ENCODE measurements at places on chromosomes 16 and 17.

DNA sequence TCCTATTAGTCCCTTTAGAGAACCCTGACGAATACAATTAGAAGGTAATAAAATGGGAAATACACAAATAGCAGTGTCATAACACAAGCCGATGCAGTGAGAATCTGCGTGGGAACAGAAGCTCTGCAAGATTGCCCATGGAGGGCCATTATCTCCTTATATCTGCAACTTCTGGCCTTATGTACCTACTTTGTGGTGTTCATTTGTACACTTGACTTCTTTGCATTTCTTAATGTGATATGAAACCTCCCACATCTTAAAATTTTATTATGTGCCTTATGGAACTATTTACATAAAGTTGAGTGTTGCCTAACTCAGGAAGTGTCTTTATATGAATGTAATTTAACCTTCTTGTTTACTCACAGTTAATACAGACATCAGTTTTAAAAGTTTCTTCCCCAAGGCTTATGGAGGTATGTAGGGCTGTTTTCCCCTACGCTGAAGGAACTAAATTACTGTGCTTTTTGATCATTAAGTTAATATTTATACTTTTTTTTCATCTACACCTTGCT, 10.1 kb upstream of the TANC2 start:
- no peak for DNase-seq

DNA sequence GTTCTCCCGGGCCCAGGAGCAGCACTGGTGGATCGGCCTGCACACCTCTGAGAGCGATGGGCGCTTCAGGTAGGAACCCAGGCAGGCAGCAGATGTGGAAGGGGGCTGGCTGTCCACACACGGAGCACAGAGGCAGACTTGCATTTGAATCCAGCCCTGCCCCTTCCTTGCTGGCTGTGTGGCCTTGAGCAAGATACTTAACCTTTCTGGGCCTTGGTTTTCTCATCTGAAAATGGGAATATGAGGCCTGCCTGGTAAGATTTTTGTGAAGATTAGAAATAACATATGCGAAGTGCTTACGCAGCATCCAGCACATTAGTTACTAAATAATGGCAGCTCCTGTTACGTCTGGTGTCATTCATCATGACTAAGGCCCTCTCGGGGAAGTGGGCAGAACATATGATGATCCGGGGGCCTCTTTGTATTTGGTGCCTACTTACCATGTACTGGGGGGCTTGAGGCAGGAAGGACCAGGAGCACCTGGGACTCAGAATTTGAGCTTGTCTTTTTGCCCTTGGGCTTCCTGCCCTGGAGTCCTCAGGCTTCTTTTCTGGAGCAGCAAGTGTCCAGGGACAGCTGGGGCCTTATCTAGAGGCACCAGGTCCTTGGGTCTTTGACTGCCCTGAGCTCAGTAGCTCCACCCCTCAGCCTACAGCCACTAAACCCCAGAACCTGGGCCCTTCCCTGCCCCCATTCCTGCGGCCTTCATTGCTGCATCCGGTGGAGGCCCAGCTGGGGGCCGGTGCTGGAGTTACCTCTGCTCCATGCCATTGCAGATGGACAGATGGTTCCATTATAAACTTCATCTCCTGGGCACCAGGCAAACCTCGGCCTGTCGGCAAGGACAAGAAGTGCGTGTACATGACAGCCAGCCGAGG, 53.8 kb downstream of the MRC2 start:
- DNase-seq = no peak

GRCh38 chr17:80513892-80514291, 30.7 kb upstream of the RPTOR start:
- DNase-seq = no peak

- DNase-seq = no peak
Observed at GRCh38 chr16:74811911-74812310, 37.3 kb upstream of the FA2H start.

DNA sequence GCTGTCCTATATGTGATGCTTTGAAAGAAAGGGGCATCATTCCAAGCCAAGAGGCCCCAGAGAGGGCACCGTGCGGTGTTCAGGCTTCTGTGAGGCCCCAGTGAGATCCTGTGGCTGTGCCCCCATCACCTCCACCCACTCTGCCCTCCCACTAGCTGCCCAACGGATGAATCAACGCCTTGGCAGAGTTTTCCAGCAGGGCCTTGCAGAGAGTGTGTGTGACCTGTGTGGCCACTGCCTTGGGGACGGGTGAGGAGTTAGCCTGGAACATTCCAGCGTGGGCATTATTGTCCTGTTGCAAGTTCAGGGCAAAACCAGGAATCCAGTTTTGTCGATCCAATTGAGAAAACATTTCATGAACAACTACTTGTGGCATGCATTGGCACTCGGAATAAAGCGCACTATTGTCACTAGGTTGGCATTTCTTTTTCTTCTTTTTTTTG, 53.7 kb downstream of the SF3B3 start:
- no peak for DNase-seq

- DNase-seq = peak; percentile 34
Observed at GRCh38 chr17:66426397-66427033, 124.1 kb downstream of the PRKCA start.

- DNase-seq = no peak
Observed at GRCh38 chr17:50149091-50149416, 1.4 kb downstream of the PPP1R9B start.

DNA sequence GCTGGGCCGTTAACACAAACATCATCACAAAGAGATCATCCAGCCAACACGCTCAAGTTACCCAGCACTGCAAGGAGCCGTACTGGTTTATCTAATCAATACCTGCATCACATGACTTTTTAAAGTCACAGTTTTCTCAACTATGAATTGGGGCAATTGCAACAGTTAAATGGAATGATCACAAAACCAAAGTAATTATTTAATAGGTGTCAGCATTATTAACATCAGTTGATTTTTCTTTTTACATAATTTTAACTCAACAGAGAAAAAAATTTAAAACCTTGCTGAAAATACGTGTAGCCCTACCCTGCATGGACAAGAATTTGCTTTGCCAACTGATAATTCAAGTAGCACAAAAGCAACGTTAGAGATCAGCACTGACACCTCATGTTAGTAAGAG, 95.7 kb upstream of the SOX9 start:
- no peak for DNase-seq

- no peak for DNase-seq
Observed at GRCh38 chr16:49658531-49658930, 197.4 kb downstream of the ZNF423 start.

- DNase-seq = peak; percentile 48
Observed at GRCh38 chr17:32936894-32937500, 9.0 kb downstream of the TMEM98 start.

- DNase-seq = no peak
Observed at GRCh38 chr17:79162012-79162963, 87.7 kb downstream of the ENGASE start.

GRCh38 chr16:87484487-87485331, 8.1 kb downstream of the ZCCHC14 start:
- no peak for DNase-seq

- DNase-seq = no peak
Observed at GRCh38 chr17:57521606-57522005, 223.5 kb downstream of the CCDC182 start.

- DNase-seq = no peak
Observed at GRCh38 chr17:7147772-7148171, 31.4 kb downstream of the ASGR1 start.

DNA sequence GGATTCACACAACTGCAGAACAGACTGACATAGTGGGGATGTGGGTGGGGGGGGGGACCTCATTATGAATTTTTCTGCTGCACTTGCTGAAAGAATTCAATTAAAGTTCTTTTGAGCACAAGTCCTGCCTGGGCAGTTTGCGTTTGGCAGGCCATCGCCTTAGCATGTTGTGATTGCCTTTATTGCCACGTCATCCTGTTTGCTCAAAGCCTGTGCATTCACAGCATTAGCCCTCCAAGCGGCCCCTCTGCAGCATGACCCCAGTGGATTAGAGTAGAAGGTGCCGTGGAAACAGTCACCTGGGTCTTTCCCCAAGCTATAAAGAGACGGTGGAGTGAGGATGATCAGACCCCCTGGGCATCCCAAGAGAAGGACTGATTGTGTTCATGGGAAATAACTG, 17.2 kb downstream of the MSI2 start:
- no peak for DNase-seq

GRCh38 chr17:30376621-30377452, 1.9 kb upstream of the CPD start:
- DNase-seq = no peak

- no peak for DNase-seq
Observed at GRCh38 chr17:50209472-50210239, 8.2 kb upstream of the COL1A1 start.

DNA sequence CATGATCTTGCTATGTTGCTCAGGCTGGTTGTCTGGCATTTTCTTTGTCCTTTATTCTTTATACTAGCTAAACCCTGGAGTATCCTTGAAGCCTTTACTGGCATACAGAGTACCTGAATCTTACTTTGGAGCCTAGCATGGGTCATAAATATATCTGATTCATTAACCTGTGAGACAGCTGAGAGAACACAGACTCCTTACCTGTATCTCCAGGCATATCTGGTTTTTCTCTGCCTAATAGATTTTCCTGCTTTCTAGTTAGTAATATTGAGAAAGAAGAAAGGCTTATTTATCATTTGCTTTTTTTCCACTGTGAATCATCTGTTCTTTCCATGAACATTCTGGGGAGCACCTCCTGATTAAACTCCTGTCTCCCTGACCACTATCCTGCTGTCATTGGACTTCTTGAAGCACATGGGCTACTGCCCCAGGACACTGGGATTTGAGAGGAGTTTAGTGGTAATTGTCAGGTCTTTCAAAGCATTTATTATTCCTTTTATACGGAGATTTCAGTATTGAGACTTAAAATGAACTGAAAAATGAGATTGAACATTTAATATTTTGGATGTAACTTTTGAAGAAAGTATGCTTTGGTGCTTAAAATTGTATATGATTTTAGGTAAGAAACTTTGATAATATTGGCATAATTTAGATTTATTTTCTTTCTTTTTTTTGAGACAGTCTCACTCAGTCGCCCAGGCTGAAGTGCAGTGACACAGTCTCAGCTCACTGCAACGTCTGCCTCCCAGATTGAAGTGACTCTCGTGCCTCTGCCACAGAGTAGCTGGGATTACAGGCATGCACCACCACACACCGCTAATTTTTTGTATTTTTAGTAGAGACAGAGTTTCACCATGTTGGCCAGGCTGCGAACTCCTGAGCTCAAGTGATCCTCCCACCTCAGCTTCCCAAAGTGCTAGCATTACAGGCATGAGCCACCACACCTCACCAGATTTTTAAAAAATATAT, 8.6 kb downstream of the PDP2 start:
- DNase-seq = no peak

GRCh38 chr17:9144502-9145249, 123.4 kb downstream of the NTN1 start:
- DNase-seq = no peak

DNA sequence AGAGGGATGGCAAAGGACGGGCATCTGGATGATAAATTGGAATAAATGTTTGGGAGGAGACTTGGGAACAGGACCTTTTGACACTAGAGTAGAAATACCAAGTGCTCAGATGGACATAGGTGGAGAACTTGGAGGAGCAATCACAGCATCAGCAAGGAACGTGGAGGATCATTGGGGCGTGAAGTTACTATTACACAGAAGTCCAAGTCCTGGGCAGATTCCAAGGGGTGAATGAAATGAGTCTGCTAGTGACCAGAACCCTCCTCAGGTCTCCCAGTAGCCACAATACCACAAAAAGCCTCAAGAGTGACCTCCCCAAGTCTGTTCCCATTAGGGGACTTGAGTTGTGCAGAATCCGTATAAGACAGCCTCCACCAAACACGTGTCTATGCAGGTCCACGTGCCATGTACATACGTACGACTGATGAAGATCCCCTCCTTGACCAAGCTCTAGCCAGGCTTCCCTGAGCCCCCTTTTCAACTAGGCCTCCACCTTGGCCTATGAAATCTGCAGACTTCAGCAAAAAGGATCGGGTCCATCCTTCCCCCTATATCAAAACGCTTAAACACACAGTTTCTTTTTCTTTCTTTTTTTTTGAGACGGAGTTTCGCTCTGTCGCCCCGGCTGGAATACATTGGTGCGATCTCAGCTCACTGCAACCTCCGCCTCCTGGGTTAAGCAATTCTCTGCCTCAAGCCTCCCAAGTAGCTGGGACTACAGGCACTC, 2.2 kb downstream of the C17orf67 start:
- no peak for DNase-seq

DNA sequence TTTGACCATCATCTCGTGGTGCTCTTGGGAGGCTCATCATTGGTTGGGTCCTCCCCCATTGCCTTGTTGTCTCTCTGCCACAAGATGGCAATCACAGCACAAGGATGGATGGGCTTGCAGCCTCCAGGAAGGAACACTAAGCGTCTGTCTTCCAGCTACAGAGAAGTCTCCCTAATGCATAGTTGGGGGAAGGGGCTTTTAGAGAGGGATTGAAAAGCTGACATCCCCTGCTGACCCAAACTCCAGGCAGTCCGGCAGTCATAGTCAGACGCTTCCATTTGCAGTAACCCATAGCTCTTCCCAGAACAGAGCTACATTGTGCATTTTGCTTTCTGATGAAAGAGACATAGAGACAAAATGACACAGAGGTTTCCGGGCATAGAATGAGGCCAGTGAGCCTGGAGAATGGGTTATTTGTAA, 111.4 kb downstream of the UTP18 start:
- DNase-seq = no peak

DNA sequence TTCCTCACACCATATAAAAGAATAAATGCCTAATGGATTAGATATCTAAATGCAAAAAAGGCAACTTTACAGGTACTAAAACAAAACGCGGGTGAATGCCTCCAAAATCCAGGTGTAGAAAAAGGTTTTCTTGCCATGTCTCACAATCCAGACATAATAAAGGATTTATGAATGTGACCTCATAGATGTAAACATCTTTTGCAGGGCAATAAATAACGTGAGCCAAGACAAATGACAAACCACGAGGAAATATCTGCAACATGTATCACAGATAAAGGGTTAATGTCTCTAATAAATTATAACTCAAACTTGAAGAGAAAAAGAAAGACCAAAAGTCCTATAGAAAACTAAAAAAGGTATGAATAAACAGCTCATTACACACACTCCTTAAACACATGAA, 180.7 kb downstream of the PARN start:
- DNase-seq = no peak

DNA sequence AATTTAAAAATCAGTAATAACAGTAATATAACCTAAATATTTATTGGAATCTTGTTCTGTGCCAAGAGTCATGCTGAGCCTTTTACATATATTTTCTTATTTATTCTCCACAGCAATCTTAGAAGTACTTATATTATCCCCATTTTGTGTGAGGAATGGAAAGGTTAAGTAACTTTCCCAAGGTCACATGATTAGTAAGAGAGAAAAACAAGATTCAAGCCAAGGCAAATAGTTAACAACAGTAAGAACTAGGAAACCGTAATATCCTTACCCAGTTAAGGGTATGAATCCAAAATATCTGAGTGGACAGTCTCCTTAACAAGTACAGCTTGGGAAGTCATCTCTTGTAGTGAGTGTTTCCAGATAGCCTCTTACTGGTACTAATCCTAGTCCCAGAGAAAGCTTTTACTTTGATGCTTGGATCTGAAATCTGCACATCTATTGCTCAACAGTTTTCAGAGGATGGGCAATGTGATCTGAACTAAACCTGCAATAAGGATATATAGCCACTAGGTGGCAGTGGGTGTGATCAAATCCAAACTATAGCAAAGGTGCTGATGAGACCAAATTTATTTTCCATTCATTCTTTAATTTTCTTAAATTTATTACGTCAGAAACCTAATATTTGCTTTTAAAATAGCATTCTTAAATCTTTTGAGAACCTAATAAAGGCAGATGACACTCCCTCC, 23.3 kb downstream of the SHISA6 start:
- DNase-seq = no peak

GRCh38 chr16:88886845-88887521, 20.5 kb upstream of the PABPN1L start:
- no peak for DNase-seq
